ENCODE measurements at places on chromosomes 4 and X.

GRCh38 chrX:329291-329910 lies 10.8 kb upstream of the GTPBP6 start:
- no peak for DNase-seq

DNA sequence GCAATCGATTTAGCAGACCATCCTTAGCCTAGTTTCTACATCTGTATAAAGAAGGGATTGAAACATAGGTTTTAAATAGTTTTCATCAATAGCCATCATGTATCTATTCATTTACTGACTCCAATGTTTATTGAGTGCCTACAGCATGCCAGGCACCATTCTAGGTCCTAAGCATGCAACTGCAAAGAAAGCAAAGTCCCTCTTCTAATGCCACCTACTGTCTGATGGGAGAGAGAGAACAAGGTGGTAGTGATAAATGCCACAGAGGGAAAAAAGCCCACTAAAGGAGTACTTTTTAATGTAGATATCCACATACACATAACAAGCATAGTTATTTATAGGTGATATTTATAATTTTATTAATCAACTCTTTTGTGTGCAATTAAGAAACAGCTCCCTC lies 67.6 kb upstream of the PPARGC1A start:
- DNase-seq: no peak

- no peak for DNase-seq
Measured at GRCh38 chr4:119139822-119140252, 4.2 kb downstream of the MYOZ2 start.

DNA sequence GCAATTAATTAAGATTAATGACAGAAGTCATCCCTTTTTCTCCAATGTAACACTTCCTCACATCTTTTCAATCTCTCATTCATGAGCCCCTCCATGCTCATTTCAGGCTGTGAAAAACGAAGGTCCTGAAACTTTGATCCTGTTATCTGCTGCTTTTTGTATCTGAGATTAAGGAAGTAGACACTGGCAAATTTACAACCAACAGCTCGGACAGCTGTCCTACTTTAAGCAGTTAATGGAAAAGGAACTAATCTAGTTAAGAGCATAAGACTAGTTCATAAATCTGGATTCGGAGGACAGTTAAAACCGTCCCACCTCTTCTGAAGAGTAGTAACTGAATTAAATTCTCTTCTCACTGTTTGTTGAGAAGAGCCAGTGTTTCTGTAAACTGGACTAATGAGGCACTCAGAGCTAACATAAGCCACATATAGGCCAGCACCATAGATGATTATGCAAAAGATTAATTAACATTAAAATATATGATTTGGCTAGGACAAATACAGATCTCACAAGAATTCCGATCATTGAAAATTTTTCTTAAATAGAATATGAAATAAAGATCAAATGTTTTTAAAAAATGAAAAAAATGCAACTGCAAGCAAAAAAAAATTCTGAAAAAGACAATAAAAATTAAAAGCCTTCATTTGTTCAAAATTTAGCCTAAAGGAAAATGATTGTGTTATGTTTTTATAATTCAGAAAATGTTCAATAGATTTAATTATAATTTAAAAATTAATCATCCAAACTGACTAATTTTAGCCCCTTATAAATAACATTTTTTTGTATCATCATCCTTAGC lies 114.4 kb downstream of the ANTXR2 start:
- no peak for DNase-seq

DNA sequence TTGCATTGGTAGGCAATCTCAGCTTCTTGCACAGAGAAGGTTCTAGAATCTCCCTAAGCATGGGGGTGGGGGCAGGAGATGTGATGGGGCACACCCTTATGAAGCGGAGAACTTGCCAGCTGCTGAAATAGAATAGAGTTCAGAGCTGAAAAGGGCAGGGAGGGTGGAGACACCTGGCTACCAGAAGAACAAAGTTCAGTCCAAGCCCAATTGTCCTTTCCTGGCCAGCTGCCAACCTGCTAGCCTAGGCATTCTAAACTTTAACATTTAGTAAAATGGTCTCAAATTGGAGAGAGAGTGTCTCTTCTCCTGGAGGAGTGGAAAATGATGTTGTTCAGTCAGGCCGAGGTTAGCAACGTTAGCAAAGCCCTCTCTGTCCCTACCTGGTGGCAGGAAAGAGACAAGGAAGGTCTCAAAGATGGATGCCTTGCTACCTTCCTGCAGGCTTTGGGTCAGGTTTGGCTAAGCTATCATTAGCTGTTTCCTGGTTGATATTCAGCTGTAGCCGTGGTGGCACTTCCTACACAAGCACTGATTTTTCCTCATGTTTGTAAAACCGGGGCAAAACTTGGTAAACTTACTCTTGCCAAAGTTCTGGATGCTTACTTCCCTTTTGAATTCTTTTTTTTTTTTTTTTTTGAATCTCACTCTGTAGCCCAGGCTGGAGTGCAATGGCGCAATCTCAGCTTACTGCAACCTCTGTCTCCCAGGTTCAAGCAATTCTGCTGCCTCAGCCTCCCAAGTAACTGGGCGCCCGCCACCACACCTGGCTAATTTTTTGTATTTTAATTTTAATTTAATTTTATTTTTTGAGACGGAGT lies 34.7 kb upstream of the NYX start:
- DNase-seq: no peak

- no peak for DNase-seq
Measured at GRCh38 chrX:135520022-135520552, 373 bp upstream of the INTS6L start.

DNA sequence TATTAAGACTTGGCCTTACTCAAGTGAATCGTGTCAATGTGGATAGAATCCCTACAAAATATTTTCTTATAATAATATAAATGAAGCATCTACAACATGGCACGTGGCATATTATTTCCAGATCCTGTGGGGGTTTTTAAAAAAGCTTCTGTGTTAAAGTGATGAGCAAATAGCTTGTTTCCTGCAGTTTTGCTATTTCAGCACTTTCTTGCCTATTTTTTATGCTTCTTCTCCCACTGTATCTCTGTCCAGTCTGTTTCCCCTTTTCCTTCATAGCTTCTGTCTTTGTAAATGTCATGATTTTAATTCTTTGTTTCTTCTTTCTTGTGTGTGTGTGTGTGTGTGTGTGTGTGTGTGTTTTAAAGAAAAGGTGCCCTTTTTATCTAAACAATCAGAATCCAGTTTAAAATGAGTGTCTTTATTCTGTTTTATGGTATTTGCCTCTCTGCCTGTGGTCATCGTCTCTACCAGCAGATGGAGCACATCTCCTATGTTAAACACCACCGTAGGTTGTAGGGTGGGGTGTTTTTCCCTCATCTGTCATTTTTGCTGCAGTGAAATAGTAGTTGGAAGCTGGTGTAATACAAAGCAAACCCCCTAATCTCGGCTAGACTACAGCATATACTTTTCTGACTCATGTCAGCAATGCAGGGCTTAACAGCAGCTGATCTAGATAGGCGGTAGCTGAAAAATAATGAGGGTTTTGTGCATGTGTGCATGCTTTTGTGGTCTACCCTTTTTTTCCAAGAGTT lies 33.1 kb downstream of the FTHL17 start:
- DNase-seq: no peak

DNA sequence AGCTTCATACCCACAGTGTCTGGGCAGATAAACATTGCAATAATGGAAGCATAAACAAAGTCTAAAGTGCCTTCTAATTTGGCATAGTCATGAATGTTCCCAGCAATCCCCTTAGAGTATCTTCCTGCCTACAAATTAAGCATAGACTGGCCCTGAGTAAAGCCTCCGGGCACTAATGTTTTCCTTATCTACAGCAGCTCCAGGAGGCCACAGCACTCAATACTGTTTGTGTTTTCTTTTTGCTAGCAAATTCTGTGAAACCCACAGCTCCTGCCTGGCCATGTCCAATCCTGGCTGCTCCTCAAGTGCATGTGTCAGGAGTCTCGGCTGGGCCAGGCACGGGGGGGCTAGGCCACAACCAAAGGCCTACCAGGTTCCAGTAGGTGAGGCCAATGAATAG lies 102.7 kb upstream of the TBC1D9 start:
- DNase-seq: no peak

GRCh38 chr4:54855191-54855854 lies 197.6 kb downstream of the KIT start:
- no peak for DNase-seq

- DNase-seq: no peak
Measured at GRCh38 chr4:173247321-173247720, 78.7 kb downstream of the GALNT7 start.

DNA sequence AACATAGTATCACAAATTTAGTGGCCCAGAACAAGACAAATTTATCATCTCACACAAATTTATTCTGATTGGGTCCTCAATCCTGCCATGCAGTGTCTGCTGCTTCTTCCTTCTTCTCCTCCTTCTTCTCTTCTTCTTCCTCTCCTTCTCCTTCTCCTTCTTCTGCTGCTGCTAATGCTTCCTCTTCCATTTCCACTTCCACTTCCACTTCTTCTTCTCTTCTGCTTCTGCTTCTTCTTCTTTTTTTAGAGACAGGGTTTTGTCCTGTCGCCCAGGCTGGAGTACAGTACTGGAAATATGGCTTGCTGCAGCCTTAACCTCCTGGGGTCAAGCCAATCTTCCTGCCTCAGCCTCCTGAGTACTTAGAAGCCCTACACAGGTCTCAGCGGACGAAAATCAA lies 37.5 kb downstream of the FGFBP1 start:
- DNase-seq: no peak

DNA sequence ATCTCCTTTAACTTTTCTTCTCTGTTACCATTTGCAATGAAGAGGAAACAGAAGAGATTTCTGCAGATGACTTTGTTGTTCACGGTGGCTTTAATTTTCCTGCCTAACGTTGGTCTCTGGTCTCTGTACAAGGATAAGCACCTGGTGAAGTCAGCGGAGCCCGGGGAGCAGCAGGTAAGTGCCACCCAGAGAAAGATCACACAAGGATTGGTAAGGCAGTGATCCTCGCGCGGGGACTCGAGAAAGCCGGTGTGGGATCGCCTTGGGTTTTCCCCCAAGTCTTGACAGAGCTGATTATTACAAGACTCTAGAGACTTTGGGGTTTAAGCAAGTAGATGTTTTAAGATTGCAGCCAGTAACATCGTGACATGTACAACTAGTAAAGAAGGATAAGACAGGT lies 1.3 kb downstream of the GALNTL6 start:
- no peak for DNase-seq

DNA sequence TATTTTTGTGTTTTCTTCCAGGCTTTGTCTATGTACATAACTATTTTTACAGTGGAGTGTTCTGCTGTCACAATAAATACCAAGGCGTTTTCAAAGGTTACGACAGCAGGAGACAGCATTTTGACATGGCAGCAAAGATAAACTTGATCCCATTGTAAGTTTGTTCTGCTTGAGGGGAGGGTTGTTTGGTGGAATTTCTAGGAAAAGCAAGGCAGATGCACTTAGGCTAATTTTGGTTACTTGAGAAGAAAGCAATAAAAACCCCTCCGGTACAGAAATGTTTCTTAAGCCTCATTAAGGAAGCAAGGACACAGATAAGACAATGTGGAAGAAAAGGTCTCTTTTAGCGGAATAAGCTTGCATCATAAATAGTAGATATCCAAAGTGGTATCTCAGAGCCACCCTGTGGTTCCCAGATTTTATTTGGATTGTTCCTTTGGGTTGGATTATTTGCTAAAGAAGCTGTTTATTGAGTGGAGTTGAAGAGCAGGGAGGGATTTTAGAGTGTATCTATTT lies 54.3 kb downstream of the CLCN5 start:
- DNase-seq: no peak

DNA sequence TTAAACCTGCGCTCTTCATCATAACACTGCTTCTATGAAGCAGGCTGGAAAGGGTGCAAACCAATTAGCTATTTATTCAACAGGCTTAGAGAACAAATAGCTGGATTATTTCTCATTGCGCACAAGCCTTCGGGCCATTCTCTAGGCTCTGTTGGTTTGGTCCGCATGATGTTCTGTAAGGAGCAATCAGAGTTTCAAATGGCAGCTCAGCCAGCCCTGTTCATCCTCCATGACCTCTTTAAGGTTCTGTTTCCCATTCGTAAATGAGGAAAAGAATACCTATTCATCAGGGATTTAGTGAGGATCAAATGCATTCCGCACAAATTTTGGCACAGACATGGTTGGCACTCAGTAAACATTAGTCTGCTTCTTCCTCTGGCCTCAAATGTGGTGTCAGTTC lies 15.5 kb upstream of the GPM6A start:
- no peak for DNase-seq

DNA sequence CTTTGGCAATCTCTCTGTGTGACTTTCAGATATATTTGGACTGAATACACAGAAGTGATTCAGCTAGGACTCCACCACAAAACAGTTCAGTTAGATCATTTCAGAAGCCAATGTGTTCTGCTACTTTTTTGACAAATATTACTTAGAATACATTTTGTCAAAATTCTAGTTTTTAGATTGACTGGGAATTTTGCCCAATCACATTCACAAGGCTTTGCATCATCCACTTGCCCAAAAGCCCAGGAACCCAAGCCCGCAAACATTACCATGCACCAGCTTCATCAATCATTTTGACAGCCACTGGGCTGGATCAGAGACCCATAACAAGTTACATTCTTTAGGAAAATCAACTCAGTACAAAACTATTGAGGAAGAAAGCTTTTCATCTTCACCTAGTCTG lies 256.6 kb upstream of the NDST3 start:
- no peak for DNase-seq

DNA sequence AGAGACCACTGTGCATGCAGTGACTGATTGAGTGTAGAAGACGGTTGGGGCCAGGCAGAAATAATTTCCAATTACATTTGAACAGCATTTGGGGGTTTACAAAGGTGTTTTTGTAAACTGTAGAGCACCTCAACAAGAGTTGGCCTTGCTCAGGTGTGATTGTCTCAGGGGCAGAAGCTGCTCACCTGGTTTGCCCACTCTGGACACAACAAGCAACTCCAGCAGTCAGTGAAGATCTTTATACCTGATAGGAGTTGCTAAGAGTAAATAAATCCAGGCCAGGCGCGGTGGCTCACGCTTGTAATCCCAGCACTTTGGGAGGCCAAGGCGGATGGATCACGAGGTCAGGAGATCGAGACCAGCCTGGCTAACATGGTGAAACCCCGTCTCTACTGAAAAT lies 221.3 kb downstream of the RAB28 start:
- DNase-seq: no peak

- DNase-seq: no peak
Measured at GRCh38 chr4:115396034-115396433, 282.6 kb upstream of the NDST4 start.

- DNase-seq: no peak
Measured at GRCh38 chrX:39938466-39938865, 159.3 kb downstream of the BCOR start.

DNA sequence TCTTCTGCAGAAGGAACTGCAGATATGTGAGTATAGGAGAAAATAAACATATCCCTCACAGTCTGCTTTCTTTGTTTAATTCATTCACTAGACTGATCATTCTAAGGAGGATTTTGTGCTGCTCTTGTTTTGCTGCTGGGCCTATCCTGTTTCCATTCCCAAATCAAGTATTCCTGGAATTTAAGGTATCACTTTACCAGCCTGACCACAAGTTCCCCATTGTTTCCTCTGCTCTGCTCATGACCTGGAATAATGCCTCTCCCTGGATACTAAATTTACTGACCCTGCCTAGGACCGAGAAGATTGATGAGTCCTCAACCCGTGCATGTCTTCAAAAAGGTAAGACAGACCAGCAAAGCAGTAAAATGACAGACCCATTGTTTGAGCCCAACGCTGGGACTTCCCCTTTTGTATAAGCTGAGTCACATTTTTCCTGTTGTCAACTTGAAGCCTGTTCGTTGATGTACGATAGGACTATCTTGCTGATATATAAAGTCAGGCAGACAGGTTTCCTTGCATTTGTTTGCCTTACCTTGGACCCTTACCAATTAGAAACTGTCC lies 85.5 kb upstream of the TET2 start:
- no peak for DNase-seq
